ENCODE measurements at places on chromosomes 7 and 10.

DNA sequence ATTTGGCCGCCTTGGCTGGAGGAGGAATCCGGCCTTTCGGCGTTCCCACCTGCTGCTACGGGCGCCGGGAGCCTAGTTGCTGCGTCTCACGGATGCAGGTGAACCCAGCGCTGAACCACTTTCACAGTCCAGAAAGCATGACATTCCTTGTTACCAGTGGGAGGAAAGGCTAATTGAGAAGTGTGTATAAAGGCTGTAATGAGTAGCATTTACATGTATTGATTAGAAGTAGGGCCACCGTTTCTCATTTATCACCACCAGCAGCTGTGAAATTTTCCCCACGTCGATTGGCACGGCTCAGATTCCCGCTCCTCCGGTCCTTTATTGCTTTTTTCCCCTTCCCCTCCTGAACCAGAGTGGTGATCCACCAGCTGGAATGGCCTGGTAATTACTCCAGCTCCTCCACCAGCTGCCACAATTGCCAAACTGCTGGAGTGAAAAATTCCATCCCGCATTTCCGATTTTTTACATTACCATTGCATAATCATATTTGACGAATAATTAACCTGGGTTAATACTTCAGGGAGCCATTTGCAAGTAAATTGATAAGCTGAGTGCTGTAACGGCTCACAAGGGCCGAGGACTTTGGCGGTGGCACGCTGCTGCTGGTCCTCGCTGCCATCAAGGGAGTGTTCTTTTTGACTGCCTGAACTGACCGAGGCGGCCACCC, 153.3 kb downstream of the POU6F2 start:
- DNase-seq, result no peak

DNA sequence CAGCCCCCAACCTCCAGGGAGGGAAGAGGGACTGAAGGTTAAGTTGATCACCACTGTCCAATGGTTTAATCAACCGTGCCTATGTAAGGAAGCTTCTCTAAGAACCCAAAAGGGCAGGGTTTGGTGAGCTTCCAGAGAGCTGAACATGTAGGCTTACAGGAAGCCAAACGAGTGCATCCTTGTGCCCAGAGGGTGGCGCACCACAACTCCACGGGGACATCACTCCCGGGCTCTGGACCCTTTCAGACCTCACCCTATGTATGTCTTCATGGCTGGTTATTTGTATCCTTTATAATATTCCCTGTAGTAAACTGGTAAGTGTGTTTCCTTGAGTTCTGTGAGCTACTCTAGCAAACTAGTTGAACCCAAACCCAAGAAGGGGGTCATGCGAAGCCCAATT, 11.5 kb upstream of the NFKB2 start:
- no peak for DNase-seq

- peak; percentile 95 for DNase-seq
Measured at GRCh38 chr7:34837801-34838201, 179.8 kb downstream of the NPSR1 start.

DNA sequence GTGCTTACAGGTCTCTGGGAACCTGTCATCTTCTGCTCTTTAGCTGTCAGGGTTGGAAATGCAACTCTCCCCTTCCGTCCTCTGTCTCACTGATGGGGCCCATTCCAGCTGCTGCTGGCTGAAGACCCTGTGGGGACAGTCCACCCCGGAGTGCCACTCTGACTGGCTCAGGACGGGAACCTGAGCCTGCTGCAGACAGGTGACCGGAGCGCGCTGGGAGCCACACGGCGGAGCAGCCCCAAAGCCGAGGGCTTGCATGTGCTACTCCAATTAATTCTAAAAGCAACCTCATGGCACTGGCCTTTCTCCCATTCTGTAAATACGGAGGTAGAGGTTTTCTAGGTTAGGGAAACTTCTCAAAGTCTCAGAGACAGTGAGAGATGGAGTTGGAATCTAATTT, 223.5 kb upstream of the PITRM1 start:
- no peak for DNase-seq

DNA sequence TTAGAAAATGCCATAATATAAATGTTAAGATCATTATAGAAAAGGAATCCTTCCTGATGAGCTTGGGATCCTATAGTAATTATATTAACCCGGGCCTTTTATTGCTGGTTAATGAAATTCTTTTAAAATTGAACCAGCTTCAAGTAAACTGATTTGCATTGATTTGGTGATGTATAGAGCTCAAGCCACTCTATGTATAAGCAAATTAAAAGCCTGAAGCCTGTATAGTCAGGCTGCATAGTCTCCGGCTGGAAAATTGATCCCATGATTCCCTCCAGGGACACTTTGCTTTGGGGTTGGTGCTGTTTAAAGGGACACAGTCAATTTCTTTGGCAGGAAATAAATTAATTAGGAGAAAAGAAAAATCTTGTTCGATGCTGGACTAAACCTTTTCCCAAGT, 199.1 kb downstream of the HERPUD2 start:
- no peak for DNase-seq

DNA sequence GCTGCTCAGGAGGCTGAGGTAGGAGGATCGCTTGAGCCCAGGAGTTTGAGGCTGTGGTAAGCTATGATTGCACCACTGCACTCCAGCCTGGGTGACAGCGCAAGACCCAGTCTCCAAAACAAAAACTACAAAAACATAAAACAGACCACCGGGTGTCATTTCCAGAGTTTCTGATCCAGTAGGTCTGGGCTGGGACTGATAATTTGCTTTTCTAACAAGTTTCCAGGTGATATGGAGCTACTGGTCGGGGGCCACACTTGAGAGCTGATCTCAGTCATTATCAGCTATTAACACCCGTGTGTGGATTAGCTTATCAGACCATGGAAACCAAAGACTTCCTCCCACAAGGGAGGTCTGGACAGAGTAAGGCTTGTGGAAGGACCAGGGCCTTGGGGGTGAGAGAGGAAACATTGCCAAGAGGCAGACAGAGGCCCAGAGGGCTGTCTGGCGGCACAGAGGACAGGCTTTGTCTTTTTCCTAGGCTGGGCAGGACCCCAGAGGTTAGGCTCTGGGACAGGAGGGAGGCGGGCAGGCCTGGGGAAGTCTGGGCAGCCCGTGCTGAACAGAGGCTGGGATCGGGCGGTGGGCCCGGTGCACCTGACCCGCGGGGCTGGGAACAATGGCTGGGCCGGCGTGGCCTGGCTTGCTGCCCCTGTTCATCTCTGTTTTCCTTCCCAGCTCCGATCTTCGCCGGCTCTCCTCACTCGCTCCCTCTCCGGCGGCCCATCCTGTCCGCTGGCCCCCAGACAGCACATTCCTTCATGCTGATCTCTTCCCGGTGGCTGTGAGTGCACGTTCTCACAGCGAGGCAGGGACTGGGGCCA, 25.2 kb downstream of the TMEM270 start:
- DNase-seq, result no peak

- no peak for DNase-seq
Measured at GRCh38 chr10:42242135-42242805, 396.1 kb downstream of the ZNF33B start.

DNA sequence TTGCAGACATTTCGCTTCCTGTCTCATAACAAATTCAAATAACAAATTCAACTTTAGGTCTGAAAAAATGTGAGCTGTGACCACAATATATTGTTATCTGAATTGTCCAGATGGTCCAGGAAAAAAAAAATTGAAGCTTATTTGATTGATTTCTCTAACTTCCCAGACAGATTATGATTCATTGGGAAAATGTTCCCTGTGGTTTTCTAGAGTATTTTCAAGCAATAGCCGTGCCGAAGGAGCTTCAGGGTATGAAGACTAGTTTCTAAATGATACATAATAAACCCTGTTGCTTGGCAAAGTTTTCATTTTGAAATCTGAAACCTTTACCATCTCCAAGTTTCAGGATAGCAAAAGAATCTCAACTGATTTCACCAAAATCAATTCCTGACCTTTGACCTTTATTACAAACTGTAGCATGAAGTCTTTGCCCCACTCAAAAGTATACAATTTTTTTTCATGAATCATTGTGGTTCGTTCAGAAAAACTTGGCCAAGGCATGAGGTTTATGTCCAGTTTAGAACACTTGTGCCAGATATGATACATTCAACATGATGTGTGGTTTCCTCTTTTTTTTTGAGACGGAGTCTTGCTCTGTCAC, 109.9 kb downstream of the JCAD start:
- no peak for DNase-seq

- no peak for DNase-seq
Measured at GRCh38 chr10:77983384-77984341, 45.7 kb downstream of the POLR3A start.

GRCh38 chr10:15879058-15879457, 18.8 kb upstream of the MINDY3 start:
- DNase-seq, result no peak

DNA sequence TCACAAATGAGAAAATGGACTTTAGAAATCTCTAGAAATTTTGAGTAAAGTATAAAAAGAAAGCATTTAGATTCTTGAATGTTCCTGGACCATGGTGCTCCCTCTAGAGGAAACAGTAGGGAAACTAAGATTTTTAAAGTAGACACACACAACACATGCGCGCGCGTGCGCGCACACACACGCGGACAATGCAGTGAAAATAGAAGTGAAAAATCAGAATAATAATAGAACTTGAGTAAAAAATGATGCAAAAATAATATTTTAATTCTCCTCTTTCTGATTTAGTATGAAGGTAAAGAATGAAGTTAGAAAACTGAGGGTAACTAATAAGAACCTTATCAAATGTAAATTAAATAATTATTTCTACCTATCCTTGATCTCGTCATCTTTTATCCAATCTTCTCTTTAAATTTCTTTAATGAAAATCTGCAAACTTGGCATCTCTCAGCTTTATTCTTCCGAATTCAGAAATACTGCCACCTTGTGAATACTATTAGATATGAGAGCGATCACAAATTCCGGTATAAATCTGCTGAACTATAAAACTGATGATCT, 117.0 kb upstream of the AMPH start:
- no peak for DNase-seq

DNA sequence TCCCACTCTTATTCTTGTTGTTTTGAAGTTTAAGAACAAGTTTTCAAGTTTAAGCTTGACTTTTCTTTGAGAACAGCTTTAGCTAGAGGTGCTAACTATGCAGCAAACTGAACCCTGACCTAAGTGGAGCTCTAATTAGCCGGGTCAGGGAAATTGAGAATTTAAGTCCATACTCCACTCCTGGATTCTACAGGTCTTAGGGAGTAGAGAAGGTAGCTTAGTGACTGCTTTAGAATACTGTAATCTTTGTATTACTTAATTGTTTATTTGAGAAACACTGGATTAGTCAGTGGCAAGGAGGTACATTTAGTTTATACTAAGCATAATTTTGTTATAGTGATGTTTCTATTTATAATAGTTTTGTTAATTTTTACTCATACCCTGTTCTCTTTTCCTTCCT, 74.6 kb upstream of the STRIP2 start:
- DNase-seq, result no peak

- DNase-seq, result no peak
Measured at GRCh38 chr10:58210160-58210559, 57.5 kb downstream of the IPMK start.

GRCh38 chr7:120332433-120332832, 59.5 kb downstream of the KCND2 start:
- no peak for DNase-seq

DNA sequence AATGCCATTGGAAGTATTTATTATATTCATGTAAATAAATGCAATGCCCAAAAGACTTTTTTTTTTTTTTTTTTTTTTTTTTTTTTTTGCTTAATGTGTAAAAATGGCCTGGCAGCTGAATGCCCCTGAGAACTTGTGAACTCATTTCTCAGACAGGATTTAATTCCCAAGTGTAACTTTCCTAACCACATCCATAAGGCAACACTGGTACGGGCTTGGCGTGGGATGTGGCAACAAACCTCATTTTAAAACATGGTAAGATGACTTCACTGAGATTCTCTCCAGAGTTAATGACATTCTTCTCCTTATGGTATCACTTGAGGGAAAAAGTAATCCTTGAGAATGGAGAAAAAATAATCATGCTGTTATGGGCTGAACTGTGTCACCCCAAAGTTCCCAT, 150.4 kb downstream of the DGKI start:
- no peak for DNase-seq

GRCh38 chr10:126129026-126129425, 232.7 kb downstream of the FANK1 start:
- DNase-seq, result no peak

DNA sequence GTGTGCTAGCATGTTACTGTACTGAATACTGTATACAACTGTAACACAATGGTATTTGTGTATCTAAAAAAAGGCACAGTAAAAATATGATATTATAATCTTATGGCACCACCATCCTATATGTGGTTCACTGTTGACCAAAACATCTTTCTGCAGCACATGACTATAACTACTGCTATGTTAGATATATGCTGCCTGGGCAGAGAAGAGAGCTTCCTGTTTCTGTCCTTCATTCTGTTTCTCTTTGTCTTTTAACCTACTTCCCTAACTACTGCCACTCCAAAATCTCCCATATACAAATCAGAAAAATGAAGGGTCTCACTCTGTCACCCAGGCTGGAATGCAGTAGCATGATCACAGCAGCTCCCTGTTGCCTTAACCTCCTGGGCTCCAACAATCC, 8.8 kb upstream of the FGL2 start:
- no peak for DNase-seq

GRCh38 chr10:110016039-110016438, 8.3 kb downstream of the ADD3 start:
- no peak for DNase-seq

GRCh38 chr7:116443101-116443523, 56.4 kb upstream of the CAV2 start:
- no peak for DNase-seq

GRCh38 chr10:96556003-96556402, 30.8 kb downstream of the TM9SF3 start:
- DNase-seq, result no peak
